ENCODE measurements at places on chromosomes 16 and 17.

- no peak for DNase-seq
Observed at GRCh38 chr16:31322500-31322899, 32.5 kb upstream of the ITGAX start.

DNA sequence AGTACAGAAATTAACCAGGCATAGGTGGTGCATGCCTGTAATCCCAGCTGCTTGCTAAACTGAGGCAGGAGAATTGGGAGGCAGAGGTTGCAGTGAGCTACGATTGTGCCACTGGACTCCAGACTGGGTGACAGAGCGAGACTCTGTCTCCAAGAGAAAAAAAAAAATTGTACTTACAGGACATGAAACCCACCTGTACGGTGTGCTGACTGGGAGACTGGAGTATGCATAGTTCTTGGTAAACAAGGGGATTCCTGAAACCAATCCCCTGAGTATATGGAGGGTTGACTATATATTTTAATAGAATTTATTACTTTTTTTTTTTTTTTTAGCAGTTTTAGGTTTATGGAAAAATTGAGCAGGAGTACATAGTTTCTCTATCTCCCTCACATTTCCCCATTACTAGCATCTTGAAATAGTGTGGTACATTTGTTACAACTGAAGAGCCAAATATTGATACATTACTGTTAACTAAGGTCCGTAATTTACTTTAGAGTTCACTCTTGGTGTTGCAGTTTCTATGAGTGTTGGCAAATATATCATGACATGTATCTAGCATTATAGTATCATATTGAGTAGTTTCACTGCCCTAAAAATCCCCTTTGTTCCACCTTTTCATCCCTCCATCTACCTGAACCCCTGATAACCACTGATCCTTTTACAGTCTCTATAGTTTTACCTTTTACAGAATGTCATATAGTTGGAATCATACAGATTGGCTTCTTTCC, 19.3 kb downstream of the TENT4B start:
- no peak for DNase-seq

GRCh38 chr16:10678655-10679054, 16.1 kb downstream of the TEKT5 start:
- DNase-seq, result no peak

DNA sequence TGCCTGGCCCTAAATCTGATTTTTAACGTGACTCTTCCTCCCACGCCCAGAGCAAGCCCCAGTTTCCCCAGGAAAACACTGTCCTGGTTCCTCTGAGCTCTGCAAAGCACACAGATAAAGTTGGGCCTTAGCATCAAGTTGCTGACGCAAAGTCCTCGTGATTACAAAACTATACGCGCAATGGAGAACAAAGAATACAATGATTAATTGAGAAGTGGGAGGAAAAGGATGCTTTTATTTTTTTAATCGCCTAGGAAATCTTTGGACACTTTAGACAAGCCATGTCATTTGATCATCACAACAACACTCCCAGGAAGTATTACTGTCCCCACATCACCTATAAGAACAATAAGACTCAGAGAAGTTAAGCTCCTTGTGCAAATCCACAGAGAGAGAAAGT, 30.5 kb upstream of the CES5A start:
- no peak for DNase-seq

DNA sequence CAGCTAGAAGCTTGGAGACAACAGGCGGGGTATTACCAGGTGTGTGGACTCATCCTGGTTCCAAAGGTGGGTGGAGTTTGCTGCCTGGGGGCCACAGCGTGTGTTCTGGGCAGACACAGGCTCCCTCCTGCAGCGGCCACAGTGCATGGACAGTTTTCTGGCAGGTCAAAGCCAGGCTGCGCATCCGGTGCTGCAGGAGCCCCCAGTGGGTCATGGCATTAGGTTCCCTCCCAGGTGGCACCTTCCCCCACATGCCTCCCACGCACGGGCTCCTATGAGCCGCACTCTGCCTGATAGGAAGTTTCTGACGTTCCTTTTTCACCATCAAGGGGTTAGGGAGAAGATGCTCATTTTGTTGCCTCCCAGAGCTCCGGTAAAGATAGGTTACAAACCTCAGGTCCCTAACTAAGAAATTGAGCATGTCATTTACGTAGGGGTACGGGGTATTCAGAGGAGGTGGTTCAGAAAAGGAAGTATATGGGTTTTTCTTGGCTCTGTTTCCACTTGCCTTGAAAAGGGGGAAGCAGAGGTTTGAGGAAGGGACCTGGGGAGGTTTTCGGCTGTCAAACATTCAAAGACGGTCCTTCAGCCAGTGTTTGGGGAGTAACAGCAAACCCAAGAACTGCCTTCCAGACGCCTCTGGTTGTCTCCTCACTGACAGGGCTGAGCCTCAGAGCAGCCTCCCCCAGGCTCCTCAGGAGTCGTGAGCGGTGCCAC, 32.7 kb upstream of the NAT9 start:
- DNase-seq, result no peak

DNA sequence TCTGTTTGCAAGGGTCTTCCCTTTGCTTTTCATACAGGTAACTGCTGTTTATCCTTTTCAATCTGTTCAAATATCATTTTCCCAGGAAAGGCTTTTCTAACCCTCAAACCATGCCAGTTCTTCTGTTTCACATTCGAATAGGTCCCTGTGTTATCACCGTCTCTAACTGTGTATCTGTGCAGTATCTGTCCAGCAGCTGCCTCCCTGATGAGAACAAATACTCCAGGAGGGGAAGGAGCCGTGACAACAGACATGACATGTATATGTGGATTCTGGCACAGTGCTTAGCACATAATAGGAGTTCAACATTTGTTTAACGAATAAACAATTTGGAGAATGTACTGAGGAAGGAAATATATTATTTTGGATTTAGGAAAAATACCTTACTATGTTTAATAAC, 95.7 kb downstream of the STX8 start:
- DNase-seq, result no peak

DNA sequence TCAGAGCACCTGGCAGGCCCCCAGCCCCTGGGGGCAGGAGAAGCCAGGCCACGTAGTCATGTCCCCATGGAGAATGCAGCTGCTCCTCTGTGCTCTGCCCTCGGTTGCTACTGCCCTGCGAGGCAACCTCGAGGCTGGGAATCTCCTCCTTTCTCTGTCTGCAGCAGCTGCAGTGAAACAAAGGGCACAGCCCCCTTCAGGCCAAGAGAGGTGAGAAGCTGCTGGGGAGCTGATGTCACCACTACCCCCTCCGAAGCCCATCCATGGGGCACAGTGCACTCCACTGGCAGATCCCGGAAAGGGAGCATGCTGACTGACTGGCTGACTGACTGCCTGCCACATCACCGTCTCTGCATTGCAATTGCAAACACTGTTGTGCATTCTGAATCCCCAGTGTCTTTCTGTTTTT, 103.7 kb downstream of the GRIN2A start:
- DNase-seq, result no peak

- no peak for DNase-seq
Observed at GRCh38 chr16:63497408-63497807, 1461.2 kb upstream of the CDH8 start.

DNA sequence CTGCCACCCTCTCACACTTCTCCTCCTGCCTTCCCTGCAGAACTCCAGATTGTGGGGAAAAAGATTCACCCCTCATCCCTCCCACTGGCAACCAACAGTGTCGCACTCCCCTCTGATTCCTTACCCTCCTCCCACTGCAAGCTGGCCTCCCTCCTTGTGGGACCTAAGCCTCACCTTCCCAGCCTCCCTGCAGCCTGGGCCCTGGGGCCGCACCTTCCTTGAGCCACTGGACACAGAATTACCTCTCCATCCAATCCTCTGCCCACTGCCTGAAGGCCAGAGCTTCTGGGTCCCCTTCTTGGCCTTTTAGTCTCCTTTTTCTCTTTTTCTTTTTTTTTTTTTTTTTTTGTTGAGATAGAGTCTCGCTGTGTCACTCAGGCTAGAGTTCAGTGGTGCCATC, 33.9 kb downstream of the NGFR start:
- no peak for DNase-seq

DNA sequence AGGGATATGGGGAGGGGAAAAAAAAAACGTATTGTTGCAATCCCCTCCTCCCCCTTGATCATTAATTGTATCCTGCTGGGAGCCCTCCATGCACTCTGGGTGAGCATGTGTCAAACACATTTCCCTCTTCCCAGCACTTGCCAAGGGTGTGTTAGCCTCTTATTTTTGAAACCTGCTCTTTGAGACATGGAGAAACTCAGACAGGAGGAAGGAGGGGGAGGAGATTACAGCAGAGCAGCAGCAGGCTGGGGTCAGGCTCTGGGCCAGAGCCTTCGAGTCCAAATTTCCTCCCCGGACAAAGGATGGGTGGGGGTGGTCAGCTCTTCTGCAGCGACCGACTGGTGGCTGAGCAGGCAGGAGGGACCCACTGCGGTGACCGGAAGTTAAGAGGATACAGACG, 64.7 kb downstream of the SOX9 start:
- DNase-seq, result no peak

DNA sequence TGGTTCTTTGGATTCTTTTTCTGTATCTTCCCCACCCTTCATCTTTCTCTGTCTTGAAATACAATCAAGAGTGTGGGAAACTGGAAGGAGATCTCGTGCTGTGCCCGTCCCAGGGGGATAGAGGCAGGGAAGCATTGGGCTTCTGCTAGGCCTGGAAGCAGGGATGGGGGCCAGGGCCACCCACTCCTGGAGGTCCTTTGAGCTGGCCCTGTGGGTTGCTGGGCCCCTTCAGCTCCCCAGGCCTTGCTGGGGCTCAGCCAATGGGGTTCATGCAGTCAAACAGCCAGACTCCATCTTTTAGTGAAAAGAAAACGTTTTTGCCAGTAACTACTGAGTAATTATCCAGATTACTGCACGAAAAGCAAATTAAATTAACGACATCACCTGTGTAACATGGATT, 67.8 kb downstream of the CCDC182 start:
- no peak for DNase-seq

DNA sequence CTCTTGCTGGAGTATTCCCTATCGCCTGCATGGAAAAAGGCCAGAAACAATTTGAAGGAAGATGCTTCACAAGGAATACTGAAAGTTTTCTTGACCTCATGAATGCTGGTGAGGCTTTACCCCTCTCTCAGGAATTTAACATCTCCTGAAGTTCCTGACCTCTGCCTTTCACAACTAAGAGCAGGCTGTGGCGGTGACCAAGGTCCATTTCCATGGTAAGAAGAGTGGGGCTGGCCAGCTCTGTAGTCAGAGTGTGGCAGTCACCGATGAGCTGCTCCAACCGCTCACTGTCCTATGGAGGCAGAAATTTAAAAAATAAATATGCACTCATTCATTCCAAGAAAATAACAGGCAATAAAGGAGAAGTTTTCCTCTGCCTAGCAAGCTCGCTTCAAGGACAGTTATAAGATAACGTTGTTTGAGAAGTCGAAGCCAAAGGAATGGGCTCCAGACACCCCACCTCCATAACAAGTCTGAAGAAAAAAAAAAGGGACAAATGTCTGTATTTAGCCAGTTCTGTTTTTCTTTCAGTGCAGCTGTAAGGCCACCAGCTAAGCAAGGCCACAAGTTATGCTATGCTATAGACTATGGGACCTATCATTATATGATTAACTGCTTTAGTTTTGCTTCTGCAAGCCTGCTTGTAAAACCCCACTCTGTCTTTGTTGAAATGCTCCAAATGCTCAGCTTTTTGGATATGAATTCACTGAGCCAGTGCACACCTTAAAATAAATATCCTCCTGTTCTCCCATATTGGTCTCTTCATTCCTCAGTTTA, 6.0 kb upstream of the CCL4L2 start:
- DNase-seq, result no peak

DNA sequence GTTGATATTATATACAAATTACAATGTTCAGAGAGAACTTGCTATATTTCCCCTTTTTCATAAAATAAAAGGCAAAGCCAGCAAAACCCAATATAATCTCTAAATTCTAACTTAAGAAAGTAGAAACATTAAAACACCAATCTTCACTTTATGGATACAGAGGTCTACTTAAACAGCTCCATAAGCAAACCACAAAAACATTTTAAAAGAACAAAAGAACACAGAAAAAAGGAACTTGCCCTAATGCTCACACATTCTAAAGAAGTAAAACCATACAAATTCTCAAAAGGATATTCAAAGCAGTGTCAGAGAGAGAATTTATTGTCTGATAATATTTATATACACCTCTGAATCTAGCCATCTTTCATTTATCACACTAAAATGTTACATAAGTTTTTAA, 606 bp downstream of the ABCA10 start:
- DNase-seq, result no peak

- DNase-seq, result no peak
Observed at GRCh38 chr17:34163646-34164045, 91.4 kb upstream of the CCL2 start.

- no peak for DNase-seq
Observed at GRCh38 chr16:66383551-66383950, 17.1 kb downstream of the CDH5 start.

GRCh38 chr17:7888184-7888920, at the start of gene CHD3:
Gene CHD3 (plus strand): TSS chr17:7888789. CDS start chr17:7889001, 212 bp downstream.
- DNase-seq, result no peak

DNA sequence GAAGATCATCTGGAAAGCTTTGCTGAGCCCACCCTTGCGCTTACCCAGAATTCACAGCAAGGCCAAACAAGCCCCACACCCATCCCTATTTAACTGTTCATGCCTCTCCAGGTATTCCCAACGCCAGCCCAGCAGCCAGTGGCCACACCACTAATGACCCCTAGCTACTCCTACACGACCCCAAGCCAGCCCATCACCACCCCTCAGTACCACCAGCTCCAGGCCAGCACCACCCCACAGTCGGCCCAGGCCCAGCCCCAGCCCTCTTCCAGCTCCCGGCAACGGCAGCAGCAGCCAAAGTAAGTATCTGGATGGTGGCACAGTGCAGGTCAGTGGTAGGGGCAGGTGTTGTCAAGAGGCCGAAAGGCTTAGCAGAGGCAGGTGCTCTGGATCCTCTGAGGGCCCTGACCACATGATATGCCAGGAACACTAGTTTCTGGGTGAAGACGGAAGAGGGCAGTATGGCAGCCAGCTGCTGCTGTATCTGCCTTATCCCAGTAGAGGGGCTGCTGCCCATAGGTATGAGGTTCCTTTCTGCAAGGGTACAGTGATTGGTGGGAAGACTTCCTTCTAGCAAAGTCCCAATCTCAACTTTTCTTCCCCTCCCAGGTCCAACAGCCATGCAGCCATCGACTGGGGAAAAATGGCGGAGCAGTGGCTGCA, 10.7 kb downstream of the PROCA1 start:
- no peak for DNase-seq

DNA sequence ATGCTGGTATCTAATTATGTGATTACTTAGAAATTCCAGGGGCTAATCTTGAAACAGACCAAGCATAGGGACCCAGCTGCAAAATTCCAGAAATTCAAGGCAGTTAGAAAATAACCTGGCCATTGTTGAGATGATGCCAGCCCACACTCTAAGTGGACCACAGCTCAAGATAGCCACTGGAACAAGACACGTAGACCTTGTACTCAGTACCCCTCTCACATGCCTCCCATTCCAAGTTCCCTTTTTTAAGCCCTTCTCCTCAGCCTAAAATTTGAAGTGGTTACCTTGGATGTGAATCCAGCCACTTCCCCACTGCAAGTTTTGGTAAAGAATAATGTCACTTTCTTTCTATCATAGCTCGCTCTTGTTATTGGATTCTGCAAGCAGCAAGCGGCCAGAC, 4.1 kb upstream of the ZNF19 start:
- no peak for DNase-seq

- DNase-seq, result no peak
Observed at GRCh38 chr17:64162554-64162953, 32.6 kb upstream of the ERN1 start.

- DNase-seq, result peak; percentile 78
Observed at GRCh38 chr17:38867179-38867967, 2.5 kb upstream of the LASP1 start.

- no peak for DNase-seq
Observed at GRCh38 chr17:52606098-52606497, 447.6 kb upstream of the CA10 start.

All from CD4-positive, alpha-beta T cell treated with Interleukin-15 for 1 hour (primary cell).